Muscle of leg (tissue), 16 donors: ENCODE measurements at places on chromosomes 2 and 18.
A peak's percentile ranks its signal among the peaks of the same experiment; 100 is the strongest.

GRCh38 chr2:209864716-209865295 is 93.2 kb downstream of the UNC80 start:
- no peaks in the 10 kb centered on the region for H3K36me3 ChIP-seq
- H3K4me3 ChIP-seq = no peak overlapping the region
- DNase-seq = no peak
- no peaks in the 10 kb centered on the region for H3K27me3 ChIP-seq

- H3K27me3 ChIP-seq = no peaks in the 10 kb centered on the region
- no peak overlapping the region for H3K4me3 ChIP-seq
- peak overlapping the region; percentile 81 for H3K27ac ChIP-seq
- H3K36me3 ChIP-seq = no peaks in the 10 kb centered on the region
Observed at GRCh38 chr2:188902901-188903491, 71.2 kb upstream of the COL3A1 start.

- no peaks in the 10 kb centered on the region for H3K4me1 ChIP-seq
- no peaks in the 10 kb centered on the region for H3K27me3 ChIP-seq
- H3K27ac ChIP-seq = no peak overlapping the region
- no peaks in the 10 kb centered on the region for H3K36me3 ChIP-seq
- peak; percentile 22 for DNase-seq
Observed at GRCh38 chr2:221492636-221493035, 79.5 kb downstream of the EPHA4 start.

- no peaks in the 10 kb centered on the region for H3K27me3 ChIP-seq
- no peak overlapping the region for H3K4me3 ChIP-seq
- H3K4me1 ChIP-seq = peaks cover 68% of the 10 kb centered on the region
- DNase-seq = no peak
- no peaks in the 10 kb centered on the region for H3K36me3 ChIP-seq
Observed at GRCh38 chr2:9231291-9232165, 24.9 kb downstream of the ASAP2 start.

DNA sequence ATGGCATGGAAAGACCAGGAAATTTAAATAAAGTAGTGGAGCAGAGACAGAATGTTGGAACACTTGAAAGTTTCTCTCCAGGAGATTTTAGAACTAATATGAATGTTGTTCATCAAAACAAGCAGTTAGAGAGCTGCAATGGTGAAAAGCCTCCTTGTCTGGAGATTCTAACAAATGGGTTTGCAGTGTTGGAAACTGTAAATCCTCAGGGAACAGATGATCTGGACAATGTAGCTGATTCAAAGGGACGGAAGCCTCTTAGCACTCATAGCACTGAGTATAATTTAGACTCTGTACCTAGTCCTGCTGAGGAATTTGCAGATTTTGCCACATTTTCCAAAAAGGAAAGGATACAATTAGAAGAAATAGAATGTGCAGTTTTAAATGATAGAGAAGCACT is 27.7 kb downstream of the AFTPH start:
- H3K4me3 ChIP-seq = no peak overlapping the region
- no peak for DNase-seq
- no peak overlapping the region for H3K27ac ChIP-seq
- no peaks in the 10 kb centered on the region for H3K4me1 ChIP-seq
- no peaks in the 10 kb centered on the region for H3K27me3 ChIP-seq
- H3K36me3 ChIP-seq = peaks cover 2% of the 10 kb centered on the region

- no peaks in the 10 kb centered on the region for H3K36me3 ChIP-seq
- no peak for DNase-seq
- H3K27me3 ChIP-seq = no peaks in the 10 kb centered on the region
- no peaks in the 10 kb centered on the region for H3K4me1 ChIP-seq
- no peak overlapping the region for H3K4me3 ChIP-seq
Observed at GRCh38 chr2:160646684-160647444, 153.3 kb upstream of the RBMS1 start.

GRCh38 chr2:20491739-20492531 is 45.1 kb downstream of the RHOB start:
- H3K36me3 ChIP-seq = no peaks in the 10 kb centered on the region
- H3K27me3 ChIP-seq = peaks cover 7% of the 10 kb centered on the region
- DNase-seq = no peak
- H3K4me1 ChIP-seq = peaks cover 38% of the 10 kb centered on the region
- H3K4me3 ChIP-seq = no peak overlapping the region

- no peak for DNase-seq
- H3K4me1 ChIP-seq = no peaks in the 10 kb centered on the region
- H3K36me3 ChIP-seq = no peaks in the 10 kb centered on the region
- H3K27ac ChIP-seq = no peak overlapping the region
Observed at GRCh38 chr2:148533685-148534084, 110.9 kb upstream of the EPC2 start.

DNA sequence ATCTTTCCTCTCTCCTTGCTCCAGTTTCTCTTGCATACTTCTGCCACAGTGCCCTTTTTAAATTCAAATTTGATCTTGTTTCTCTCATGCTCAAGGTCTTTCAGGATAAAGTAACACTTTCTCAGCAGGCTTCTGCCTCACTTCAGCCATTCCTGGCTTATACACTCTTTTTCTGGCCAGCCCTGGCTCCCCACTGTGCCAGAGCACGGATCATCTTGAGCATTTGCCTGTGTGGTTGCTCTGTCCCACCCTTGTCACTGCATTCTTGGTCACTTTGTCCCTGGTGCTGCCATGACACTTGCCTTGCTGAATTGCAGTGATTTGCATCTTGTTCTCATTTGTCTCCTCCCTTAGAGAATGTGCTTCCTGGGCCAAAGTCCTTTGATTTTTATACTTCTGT is 634.3 kb downstream of the TMEM182 start:
- H3K27ac ChIP-seq = no peak overlapping the region
- DNase-seq = no peak
- H3K4me3 ChIP-seq = no peak overlapping the region
- no peaks in the 10 kb centered on the region for H3K27me3 ChIP-seq

DNA sequence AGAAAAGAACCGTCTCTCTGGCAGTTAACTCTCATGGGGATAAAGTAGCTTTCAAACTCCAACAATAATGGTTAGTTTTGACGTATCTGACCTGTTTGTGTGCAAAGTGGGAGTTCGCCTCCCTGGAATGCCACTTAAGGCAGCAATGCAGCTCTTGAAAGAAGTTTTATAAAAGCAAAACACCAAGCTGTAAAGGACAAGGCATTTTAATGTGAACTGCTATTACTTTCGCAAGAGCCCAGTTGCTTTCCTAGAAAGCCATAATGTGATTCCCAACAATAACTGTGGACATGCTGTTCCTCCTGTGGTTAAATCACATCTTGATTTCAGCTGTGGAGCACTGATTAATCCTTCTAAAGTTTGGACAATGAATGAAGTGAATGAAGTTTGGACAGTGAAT is 303.7 kb downstream of the PTPRM start:
- no peaks in the 10 kb centered on the region for H3K4me1 ChIP-seq
- no peak overlapping the region for H3K4me3 ChIP-seq
- DNase-seq = no peak
- H3K27ac ChIP-seq = no peak overlapping the region

- H3K36me3 ChIP-seq = no peaks in the 10 kb centered on the region
- H3K27ac ChIP-seq = no peak overlapping the region
- H3K27me3 ChIP-seq = no peaks in the 10 kb centered on the region
- no peak for DNase-seq
Observed at GRCh38 chr18:38330573-38330972, 765.0 kb upstream of the CELF4 start.

DNA sequence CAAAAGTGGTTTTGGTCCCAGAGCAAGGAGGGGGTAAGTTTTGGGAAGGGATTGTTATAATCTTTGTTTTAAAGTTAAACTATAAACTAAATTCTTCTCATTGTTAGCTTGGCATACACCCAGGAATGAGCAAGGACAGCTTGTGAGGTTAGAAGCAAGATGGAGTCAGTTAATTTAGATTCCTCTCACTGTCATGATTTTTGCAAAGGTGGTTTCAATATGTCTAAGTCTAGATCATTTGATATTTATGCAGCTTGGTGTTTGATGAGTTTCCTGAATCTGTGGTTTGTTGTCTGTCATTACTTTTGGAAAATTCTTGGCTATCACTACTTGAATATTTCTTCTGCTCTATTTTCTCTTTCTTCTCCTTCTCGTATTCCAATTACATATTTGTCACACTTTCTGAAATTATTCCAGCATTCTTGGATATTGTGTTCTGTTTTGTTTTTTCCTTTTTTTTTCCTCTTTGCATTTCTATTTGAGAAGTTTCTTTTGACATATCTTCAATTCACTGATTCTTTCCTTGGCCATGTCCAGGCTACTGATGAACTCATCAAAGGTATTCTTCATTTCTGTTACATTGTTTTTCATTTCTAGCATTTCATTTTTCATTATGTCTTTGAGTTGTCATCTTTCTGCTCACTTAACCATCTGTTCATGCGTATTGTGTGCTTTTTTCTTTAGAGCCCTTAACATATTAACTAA is 5.1 kb downstream of the SP140 start:
- no peak for DNase-seq
- no peak overlapping the region for H3K4me3 ChIP-seq
- H3K27ac ChIP-seq = no peak overlapping the region
- H3K27me3 ChIP-seq = no peaks in the 10 kb centered on the region
- no peaks in the 10 kb centered on the region for H3K4me1 ChIP-seq
- no peaks in the 10 kb centered on the region for H3K36me3 ChIP-seq

DNA sequence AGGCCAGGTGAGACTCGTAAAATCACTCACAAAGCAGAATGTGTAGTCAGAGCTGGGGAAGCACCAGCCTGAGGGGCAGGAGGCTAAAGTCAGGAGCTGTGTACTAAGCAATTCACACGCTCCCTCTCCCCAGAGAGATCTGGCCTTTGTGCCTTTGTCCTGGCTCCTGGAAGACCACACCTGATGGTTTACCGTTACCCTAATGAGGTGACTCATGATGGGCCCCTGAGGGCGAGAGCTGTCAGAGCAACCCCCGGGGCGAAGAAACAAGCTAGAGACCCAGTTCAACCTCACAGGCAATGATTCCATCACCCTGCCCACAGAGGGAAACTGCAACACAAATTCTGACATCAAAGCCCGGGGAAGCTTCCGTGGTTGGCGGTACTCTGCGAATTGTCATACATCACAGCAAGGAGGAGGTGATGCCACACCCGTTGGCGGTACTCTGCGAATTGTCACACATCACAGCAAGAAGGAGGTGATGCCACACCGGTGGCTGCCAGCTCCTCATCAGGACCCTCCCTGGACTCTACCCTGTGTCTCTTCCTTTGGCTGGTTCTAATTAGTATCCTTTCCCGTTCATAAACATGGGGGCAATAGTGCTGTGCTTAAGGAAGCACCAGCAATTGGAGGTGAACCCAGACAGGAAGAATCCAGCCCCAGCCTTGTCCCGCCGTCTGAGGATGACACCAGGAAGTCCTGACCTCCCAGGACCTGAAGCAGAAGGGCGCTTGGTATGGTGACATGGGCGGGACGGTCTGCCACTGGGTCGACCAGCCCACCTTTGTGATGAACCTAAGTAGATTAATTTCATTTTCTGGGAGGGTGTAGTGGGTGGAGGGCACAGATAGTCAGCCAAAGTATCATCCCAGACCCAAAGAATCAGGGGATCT is 30.5 kb downstream of the B3GNT7 start:
- no peak overlapping the region for H3K4me3 ChIP-seq
- H3K27ac ChIP-seq = no peak overlapping the region
- no peaks in the 10 kb centered on the region for H3K4me1 ChIP-seq

DNA sequence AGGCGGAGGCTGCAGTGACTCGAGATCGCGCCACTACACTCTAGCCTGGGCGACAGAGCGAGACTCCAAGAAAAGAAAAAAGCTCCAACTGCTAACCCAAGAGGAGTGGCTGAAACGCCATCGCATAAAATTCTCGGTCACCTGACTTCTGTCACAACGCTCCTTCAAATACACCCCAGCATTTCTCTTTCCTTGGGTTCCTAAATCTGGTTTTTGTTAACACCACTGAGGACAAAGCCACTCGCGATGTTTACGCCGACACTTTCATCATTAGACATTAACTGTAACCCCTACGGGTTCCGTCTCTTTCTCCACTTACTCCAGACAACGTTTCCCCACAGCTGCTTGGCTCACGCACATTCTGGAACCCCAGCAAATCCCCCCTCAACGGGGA is 679 bp downstream of the CLK1 start:
- no peaks in the 10 kb centered on the region for H3K27me3 ChIP-seq
- peak; percentile 70 for DNase-seq
